ENCODE measurements at places on chromosomes 5 and 9. TPM values are rescaled to one million over a fixed set of nuclear protein-coding genes. Genes with fewer than 3 reads are reported as not detected.

DNA sequence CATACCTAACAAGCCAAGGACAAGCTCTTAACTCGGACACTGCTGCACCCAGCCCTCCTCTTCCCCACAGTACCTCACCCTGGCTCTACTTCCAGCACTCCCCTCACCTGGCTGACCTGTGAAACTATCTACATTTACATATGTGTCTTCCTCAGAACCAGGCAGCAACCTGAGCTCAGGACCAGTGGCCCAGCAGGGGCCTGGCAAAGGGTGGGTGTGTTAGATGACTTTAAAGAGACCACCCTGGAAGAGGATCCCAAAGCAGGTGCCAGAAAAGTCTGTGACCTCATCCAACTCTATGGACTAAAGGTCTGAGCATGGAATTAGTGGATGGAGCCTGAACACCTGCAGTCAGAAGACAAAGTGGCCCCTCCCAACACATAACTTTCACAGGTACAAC lies 400.9 kb downstream of the SPOCK1 start:
- no peak for DNase-seq

DNA sequence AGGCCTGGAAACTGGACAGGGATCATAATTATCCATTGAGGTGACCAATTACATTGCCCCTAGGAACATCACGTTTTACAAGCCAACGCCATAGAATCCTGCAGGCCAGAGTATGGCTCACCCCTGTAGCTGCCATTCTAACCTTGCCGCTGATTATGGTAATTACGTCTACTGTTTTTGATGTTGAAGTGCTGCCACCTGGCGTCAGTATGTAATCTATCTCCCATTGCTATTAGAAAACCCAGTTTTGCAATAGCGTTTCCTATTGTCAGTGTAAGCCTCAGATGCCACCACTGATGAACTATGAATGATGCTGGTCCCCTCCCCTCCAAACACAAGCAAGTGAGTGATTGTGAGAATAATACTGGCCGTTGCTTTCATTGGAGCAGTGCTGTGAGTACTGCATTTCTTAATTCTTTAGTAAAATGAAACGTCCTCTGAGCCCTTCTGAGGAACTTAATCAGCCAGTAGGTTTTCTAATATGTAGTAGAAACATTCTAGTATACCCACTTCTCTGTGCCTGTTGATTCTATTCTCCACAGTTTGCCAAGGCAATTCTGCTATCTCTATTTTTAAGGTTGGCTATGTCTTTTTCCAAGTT lies 100.5 kb upstream of the NMUR2 start:
- no peak for DNase-seq

Gene FOXD4
- 0.64 TPM for polyA plus RNA-seq

DNA sequence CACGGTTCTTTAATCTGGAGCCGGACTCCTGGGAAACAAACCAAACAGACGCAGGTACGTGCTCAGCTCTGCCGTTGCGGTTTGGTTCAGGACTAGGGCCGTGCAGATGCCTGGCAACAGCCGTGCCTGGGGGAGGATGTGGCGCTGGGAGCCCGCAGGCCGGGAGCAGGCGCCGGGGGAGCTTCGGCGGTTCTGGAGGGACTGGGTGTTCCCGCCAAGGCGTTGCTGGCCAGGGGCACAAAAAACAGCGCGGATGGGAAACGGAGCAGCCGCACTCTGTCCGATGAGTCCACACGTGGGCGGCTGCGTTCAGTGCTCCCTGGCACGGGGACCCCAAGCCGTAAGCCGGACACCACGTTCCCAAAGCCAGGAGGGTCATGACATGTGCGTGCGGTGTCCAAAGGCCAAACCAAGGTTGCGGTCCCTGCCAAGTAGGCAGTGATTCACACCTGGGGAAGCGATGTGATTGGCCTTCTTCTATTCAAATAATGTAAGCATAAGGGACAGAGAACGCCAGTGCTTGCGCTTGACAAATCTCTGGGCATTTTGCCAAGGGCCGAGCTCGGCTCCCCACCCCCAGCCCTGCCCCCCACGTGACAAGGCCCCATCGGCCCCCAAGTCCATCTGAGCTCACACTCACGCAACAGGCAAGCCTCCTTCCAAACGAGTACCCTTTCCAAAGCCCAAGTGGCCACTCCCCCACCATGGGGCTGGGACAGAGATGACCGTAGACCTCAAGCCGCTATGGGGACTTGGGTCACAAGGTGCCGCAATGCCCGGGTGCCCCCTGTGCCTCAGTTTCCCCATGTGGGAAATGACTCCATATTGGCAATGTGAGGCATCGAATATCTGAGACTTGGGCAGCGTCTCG lies 49.7 kb upstream of the NKD2 start:
- no peak for DNase-seq

Gene UBE2QL1
- polyA plus RNA-seq: 1.3 TPM

- DNase-seq: no peak
Measured at GRCh38 chr9:138047469-138048040, 170.0 kb downstream of the CACNA1B start.

- DNase-seq: no peak
Measured at GRCh38 chr5:64437496-64437895, 68.3 kb upstream of the RGS7BP start.

Data from left renal pelvis (tissue), 4 donors.